Left cardiac atrium (tissue), 4 donors: ENCODE measurements at places on chromosomes 11 and 22.

- no peak for DNase-seq
These were observed 209.7 kb downstream of the C11orf91 start for GRCh38 chr11:33490842-33491370.

DNA sequence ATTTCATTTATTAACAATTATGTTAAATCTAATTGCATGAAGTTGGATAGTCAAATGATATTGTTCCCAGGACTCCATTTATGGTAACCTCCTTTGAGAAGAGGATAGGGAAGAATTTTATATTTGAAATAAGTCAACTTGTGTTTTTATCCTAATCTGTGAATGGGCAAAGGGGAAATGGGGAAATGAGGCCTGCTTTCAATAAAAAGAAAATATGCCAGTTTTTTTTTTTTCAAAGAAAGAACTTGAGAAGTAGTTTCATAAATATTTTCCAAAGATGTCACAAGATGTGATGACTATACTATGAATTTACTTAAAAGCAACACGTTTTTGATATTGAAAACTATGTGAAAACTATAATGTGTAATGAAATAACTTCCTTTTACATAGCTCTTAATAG is 201.8 kb downstream of the TMEM135 start:
- no peak for DNase-seq

GRCh38 chr11:61392981-61393595 is 701 bp downstream of the TMEM216 start:
- no peak for DNase-seq

DNA sequence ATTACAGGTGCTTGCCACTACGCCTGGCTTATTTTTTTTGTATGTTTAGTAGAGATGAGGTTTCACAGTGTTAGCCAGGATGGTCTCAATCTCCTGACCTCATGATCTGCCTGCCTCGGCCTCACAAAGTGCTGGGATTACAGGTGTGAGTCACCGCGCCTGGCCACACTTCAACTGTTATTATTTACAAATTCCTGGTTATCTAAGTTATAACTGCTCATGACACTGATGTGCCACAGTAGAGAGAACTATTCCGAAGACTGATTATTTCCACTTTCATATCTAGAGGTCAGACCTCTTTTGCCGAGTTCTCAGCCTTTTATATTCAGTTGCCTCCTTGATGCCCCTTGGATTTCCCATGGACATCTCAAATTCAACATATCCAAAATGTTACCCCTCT is 3.9 kb upstream of the NUP160 start:
- no peak for DNase-seq

DNA sequence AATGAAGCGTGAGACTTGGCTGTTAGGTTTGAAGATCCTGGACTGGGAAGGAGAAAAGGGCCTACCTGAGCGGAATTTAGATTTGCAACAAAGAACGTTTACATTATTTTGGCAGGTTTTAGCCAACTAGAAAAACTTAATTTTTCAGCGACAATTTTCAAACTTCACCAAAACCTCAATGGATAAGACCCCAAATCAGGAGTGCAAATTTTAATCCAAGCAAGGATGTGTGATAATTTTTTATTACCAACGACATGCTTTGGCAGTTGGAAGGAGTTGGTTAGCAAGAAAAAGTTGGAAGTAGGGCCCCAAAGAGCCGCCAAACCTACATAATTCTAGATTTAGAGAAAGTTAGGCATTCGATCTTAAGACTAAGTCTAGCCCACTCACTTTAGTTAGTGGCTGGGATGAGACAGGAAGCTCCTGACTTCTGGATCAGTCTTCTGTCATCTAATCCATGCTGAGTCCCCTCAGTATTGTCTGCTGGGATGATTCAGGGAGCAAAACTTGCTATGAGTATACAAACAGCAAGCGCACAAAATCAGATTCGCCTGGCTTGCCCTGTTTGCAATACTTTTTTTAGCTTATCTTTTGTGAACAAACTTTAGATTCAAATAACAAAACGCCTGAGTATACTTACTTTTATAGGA is 787 bp upstream of the RDX start:
- DNase-seq = no peak

GRCh38 chr11:79100093-79100910 is 340.5 kb downstream of the TENM4 start:
- no peak for DNase-seq

DNA sequence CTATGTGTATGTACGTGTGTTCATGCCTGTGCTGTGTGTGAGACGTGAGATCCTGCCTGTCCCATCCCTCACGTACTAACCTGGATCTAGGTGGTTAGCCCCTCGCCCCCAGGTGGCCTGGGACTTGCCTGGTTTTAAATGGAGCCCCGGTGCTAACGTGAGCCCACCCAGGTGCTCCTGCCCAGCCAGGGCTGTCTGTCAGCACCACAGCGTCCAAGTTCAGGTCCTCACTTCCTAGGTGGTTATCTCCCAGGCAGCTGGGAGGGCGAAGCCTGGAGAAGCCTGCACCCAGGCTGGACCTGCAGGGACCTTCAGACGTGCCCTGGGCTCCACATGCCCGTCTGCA is 86.0 kb downstream of the KCNQ1 start:
- peak; percentile 12 for DNase-seq

- DNase-seq = no peak
These were observed 12.2 kb downstream of the MED19 start for GRCh38 chr11:57699813-57700212.

DNA sequence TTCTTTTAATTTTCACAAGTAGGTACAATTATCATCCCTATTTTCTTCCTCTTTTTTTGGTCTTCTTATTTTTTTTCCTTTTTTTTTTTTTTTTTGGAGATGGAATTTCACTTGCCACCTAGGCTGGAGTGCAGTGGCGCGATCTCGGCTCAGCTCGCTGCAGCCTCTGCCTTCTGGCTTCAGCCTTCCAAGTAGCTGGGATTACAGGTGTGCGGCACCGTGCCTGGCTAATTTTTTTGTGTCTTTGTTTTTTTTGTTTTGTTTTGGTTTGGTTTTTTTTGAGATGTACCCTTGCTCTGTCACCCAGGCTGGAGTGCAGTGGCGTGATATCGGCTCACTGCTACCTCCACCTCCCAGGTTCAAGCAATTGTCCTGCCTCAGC is 16.7 kb downstream of the TOB2 start:
- no peak for DNase-seq

- peak; percentile 20 for DNase-seq
These were observed 16.8 kb downstream of the RELT start for GRCh38 chr11:73393011-73393380.

DNA sequence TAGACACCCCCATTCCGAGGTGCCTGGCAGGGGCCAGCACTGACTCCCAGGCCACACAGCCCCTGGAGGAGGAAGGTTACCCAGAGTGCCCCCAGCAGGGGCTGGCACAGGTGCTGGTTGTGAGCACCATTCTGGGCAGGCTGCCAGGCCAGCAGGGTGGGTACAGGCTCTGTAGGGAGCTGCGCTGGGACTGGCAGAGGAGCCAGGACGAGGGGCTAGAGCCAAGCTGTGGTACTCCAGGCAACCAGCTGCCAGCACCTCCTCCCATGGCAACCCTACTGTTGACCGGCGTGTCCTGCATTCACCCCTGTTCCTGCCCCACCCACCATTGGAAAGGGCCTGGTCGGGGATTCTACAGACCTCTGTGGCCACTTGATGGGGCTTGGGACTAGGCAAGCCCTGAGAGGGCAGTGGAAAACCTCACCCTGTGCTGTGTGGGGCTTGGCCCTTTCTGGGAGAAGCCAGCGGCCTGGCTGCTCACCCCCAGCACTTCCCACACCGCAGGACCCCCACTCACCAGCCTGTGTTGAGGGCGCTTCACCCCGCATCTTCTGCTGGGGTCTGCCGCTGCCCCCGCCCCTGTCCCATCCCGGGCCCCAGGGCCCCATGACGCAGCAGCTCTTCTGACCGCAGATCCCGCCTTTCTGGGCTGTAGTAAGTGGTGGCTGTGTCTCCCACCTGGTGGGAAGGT is 1.9 kb downstream of the CLDN5 start:
- no peak for DNase-seq

DNA sequence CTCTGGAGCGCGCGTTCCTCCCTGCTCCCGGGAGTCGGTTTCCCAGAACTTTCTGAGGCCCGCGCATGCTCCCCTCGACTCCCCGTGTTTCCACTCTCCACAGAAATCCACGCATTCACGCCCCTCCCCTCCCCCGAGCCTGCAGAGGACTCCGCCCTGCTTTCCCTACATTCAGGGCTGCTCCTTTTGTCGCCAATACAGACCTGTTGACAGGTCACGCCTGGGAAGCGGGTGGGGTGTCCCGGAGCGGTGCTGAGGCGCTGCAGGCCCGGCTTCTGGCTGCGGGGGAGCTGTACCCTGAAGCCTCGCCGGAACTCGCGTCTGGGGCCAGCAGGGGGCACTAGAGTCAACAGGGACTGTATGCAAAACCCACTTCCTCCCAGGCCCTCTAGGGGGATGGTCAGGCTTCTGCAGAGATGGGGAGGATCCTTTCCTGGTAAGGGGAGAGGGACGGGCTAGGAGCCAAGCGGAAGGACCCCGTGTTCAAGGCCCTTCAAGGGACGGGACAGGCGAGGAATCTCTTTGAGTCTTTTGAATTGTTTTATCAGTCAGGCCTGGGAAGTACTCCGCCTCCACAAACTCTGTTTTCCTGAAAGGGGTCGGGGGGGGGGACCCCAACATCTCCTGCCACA is at the start of gene PRAME:
PRAME (minus strand) TSS at position 294 of the 632 bp plus-strand sequence. CDS start 2,433 bp downstream, outside the sequence.
- peak; percentile 31 for DNase-seq

GRCh38 chr11:124644426-124645280 is 22.0 kb downstream of the TBRG1 start:
- DNase-seq = peak; percentile 60

DNA sequence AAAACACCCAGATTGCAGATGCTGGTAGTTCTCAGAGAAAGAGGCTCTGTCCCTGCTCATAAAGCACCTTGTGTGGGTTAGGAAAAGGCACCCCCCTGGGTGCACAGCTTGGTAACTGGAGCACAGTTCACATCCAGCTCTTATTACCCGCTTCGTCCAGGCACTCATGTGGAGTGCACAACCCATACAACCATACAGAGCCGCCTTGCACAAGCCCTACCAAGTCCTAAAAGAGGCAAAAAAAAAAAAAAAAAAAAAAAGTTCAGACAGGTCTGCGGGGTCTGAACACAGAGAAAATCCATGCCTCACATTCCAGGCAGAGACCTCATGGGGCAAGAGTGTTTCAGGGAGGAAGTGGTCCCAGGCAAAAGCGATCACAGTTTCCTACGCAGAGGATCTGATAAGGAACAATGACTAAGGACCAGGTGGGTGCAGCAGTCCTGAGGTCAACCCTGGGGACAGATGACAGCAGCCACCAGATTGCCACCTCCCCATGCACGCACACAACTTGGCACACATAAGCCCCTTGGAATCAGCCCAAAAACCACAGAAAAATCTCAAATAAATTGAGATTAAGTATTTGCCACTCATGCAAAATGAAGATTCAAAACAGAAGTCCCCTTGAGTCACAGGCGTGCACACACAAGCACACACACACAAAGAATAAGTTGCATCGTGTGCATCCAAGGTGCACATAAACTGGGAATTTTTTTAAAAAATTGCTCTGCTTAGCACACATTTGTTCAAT is 12.3 kb downstream of the MB start:
- no peak for DNase-seq

GRCh38 chr11:131186629-131187101 is 183.8 kb upstream of the NTM start:
- no peak for DNase-seq

DNA sequence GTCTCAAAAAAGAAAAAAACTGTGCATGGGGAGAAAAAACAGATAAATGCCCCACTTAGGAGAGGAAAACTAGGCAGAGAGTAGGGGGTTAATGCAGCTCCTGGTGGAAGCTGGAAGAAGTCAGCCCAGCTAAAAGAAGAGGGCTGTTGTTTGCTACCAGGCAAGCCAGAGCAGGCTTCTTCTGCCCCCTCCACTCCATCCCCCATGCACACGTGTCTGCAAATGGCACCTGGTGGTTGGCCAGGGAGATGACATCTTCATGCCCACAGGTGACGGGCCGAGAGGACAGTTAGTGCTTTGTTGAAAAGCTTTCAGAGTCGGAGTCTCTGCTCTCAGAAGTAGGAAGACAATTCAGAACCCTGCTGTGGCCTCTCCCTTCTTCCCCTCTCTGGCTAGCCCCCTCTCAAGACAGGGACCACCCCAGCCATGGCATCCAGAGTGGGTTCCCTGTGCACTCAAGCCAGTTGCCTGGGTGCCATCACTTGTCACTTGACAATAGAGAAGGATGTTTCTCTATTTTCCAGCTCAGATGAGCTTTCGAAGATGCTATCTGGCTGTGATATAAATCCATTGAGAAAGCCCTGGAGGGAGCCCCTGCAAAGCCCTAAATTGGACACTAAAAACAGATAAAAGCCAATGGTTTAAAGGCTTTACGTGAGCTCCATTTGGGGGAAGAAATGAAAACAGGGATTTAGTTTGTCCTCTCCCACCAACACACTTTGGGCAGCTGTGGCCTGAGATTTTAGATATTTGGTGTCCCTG is 142.0 kb downstream of the TRIM29 start:
- DNase-seq = no peak

- no peak for DNase-seq
These were observed 424 bp upstream of the ADORA2A start for GRCh38 chr22:24426851-24427499.

DNA sequence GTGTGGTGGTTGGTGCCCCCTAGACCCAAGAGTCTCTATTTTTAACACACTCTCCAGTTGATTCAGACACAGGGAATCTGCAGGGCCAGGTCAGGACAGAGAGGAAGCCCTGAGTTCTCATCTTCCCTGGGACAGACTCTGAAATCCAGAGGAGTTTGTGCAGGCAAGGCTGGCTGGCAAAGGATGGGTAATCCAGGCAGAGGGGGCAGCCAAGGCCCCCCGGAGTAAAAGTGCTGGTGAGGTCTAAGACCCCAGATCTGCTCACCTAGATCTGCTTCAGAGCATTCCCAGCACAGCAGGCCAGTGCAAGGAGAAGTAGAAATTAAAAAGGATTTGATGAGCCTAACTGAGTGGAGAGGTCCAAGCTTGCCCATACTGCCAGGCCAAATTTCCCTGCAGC is 40.6 kb upstream of the MN1 start:
- no peak for DNase-seq

- no peak for DNase-seq
These were observed 1336.4 kb downstream of the TBC1D22A start for GRCh38 chr22:48098921-48099245.

- no peak for DNase-seq
These were observed 53.0 kb downstream of the MACROD1 start for GRCh38 chr11:64112771-64113461.

DNA sequence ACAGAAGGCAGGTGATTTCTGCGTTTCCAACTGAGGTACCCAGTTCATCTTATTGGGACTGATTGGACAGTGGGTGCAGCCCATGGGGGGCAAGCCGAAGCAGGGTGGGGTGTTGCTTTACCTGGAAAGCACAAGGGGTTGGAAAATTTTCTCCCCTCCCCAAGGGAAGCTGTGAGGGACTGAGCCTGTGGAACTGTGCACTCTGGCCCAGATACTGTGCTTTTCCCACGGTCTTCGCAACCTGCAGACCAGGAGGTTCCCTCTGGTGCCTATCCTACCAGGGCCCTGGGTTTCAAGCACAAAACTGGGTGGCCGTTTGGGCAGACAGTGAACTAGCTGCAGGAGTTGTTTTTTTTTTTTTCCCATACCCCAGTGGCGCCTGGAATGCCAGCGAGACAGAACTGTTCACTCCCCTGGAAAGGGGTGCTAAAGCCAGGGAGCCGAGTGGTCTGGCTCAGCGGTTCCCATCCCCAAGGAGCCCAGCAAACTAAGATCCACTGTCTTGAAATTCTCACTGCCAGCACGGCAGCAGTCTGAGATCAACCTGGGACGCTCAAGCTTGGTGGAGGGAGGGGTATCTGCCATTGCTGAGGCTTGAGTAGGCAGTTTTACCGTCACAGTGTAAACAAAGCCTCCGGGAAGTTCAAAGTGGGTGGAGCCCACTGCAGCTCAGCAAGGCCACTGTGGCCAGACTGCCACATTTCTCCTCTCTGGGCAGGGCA is 97.2 kb downstream of the JRKL start:
- no peak for DNase-seq
